ENCODE measurements at places on chromosomes 5 and 9.
A peak's percentile ranks its signal among the peaks of the same experiment; 100 is the strongest.

DNA sequence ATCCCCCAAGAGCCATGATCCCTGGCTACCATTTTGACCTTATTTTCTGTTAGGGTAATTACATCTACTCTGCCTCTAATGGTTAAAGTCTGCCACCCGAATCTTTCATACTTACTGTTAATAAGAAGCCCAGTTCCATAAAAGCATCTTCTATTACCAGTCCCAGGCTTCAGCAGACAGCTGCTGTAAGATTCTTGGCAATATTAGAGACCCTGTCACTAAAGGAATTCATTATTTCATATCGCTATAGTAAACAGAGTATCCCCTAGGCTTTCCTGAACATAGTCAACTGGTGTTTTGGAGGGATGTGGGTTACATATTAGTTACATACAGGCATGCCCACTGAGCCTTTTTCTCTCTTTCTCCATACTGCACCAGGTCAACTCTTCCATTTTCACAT, 608.7 kb upstream of the SEMA6A start:
- no peak for DNase-seq

DNA sequence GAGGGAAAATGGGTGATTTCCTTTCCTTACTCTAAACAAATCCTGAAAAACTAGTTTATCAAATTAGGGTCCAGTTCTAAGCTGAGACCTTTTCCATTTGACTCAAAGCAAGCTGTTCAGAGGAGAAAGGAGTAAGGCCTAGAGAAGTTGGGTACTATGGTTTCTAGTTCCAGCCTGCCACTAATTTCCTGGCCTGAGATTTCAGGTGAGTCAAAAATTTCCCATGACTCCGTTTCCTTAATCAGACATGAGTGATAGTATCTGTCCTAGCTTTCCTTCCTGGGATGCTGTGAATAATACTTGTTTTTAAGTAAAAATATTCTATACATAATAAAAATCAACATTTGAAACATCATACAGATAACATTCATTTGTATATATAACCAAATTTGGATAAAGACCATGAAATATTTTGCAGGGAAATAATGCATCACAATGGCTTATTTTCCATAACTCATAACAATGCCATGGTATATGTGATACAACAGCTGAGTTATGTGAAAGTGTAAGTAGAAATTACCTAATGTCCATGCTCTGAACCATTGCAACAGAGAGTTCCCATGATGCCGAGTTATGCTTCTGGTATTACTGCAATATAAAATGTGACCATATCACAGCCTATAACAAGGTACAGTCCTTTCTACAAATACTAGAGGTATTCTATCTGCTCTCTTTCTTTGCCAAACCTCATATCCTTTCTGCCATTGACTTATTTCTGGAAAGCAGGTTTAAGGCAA, 142.7 kb downstream of the MLLT3 start:
- DNase-seq, result no peak

DNA sequence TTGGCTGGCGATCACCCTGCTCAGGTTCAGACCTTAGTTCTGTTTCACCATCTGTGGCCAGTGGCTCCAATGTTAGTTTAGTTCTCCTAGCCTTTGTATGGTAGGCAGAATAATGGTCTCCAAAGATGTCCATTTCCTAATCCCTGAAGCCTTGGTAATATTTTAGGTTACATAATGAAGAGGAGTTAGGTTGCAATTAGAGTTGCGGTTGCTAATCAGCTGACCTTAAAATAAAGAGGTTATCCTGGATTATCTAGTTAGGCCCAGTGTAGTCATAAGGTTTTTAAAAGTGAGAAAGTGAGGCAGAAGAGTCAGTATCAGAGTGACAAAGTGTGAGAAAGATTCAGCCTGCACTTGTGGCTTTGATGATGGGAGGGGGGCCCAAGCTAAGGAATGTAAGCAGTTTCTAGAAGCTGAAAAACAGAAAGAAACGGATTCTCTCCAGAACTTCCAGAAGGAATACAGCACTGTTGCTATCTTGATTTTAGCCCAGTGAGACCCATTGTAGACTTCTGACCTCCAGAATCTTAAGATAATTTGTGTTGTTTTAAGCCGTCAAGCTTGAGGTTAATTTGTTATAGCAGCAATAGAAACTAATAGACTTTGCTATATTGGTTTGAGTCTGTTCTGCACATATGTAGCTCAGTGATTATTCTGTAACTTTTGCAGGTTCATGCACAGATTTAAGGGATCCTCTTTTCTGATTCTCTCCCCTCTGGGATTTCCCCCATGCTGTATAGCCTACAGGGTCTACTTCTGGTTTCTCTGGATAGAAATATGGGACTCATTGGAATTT, 21.6 kb downstream of the LNPEP start:
- DNase-seq, result no peak

GRCh38 chr5:180915924-180916323, 17.0 kb downstream of the BTNL8 start:
- DNase-seq, result no peak

DNA sequence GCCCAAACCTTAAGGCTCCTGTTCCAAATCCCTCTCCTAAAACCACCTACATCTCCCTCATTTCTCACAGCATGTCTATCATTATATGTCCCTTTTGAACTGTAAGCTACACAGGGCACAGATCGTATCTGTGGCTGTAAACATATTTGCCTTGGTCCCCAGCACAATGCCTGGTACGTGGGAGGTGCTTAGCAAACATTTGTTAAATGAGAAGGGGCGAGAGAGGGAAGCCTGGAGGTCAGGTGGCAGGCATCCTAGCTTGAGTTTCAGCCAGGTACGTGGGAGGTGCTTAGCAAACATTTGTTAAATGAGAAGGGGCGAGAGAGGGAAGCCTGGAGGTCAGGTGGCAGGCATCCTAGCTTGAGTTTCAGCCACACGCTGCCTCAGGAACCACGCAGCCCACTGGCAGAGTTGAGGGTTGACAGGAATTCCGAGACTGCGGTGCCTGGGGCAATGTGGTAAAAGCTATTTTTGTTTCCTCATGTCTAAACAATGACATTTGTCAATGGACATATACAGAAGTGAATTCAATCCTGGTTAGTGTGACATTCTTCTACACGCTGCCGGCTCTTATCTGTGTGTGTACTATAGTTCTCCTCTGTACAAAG, 113.6 kb downstream of the EFNA5 start:
- no peak for DNase-seq

DNA sequence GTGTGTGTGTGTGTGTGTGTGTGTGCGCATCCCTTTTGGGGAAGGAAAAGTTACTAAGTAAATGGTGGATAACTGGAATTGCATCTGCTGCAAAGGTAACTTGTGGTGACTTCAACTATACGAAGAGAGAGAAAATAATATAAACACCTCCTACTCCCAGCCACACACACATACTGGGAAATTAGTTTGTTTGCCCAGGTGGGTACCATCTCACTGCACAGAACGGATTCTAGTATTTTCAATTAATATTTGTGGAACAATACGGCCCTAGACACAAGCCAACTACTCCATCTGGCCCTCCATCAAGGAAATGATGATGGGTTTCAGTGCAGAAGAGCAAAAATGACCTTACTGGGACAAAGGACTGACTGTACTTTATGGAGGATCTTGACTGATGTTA, 32.2 kb upstream of the TXN start:
- no peak for DNase-seq

DNA sequence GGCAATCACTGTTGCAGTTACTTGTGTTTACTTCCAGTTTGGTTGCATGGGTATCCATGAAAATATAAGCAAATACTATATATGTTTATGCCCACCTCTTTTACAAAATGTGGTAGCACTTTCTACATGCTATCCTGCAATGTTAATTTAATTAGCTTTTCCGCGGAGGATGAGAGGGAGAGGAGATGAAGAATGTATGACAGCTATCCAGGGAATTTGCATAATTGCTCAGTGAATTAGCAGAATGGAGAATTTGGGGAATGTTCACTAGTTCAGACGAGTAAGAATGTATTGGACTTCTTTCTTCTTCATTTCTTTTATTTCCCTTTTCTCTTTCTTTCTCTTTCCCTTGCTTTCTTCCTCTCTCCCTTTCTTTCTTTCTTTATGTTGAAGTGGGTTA, 140.7 kb upstream of the SLC28A3 start:
- no peak for DNase-seq

DNA sequence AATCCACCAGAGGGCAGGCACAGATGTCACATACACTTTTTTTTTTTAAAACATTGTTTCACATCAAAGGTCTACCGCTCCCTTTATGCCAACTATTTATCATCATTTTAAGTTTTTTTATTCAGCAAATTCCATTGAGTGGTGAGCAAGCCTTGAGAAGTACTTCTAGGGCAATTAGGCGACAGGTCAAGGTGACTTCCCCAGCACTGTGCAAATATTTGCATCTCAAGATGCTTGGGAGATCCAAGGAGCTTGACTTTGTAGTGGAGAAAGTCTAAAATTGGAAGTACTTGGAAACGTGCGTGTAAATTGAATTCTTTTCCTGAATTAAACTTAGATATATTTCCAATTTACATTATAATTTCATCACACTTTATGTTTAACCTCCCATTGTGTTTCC, 211.1 kb downstream of the ICE1 start:
- no peak for DNase-seq

DNA sequence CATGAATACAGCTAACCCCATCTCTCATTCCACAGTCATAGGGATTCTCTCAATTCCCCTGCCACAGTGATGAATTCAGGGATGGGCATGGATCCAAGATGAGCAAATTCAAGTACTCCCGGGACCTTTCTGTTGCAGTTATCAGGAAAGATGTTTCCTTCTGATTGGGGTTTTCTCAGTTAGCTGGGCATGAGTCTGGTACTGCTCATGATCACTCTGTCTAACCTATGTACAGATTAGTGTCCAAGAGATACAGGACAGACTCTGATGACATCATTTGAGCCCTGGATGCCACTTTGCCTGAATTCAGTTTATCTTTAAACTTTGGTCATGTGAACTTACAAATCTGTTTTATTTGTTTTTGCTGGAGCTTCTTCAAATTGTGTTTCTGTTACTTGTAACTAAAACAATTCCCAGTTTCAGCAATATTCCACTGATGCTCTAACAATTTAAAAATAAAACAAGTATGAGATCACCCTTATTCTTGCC, 257.7 kb upstream of the KLF9 start:
- DNase-seq, result no peak

- no peak for DNase-seq
Observed at GRCh38 chr5:147670815-147671214, 111.7 kb downstream of the JAKMIP2 start.

- peak; percentile 46 for DNase-seq
Observed at GRCh38 chr5:93078082-93079038, 502.7 kb downstream of the NR2F1-AS1 start.

GRCh38 chr9:77435688-77436087, 212.4 kb downstream of the GNA14 start:
- no peak for DNase-seq

DNA sequence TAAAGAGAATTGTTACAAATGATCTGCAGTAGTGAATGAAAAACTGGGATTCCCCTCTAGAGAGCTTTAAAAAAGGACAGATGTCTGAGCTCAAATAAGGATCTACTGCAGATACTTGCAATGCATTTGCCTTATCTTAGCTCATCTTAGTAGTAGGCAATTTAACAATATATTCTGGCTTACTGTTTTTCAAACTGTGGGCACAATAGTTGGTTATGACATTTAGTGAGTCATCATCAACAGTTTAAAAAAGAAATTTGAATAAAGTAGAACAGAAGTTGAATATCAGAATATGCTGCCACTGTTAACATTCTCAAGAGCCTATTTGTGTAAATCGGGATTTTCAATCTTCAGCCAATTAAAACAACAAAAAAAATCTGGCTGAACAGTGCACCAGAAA, 6.7 kb upstream of the CAST start:
- no peak for DNase-seq

DNA sequence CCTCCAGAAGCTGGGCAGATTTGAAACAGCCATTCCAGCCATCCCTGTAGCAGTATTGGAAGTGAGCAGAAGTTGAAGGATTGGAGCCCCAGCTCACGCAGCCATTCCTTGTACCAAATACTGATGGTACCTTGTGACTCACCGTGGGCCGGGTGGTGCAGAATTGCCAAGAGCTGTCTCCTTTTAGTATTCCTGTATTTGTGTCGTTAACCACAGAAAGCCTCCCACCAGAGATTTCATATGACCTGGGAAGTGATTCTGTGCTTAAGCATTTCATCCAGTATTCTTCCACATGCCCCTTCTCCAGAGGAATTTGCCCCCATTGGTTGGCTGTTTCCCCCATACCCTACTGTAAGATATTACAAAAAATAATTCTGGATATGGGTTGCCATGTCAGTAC, 17.7 kb upstream of the TLX3 start:
- DNase-seq, result no peak

DNA sequence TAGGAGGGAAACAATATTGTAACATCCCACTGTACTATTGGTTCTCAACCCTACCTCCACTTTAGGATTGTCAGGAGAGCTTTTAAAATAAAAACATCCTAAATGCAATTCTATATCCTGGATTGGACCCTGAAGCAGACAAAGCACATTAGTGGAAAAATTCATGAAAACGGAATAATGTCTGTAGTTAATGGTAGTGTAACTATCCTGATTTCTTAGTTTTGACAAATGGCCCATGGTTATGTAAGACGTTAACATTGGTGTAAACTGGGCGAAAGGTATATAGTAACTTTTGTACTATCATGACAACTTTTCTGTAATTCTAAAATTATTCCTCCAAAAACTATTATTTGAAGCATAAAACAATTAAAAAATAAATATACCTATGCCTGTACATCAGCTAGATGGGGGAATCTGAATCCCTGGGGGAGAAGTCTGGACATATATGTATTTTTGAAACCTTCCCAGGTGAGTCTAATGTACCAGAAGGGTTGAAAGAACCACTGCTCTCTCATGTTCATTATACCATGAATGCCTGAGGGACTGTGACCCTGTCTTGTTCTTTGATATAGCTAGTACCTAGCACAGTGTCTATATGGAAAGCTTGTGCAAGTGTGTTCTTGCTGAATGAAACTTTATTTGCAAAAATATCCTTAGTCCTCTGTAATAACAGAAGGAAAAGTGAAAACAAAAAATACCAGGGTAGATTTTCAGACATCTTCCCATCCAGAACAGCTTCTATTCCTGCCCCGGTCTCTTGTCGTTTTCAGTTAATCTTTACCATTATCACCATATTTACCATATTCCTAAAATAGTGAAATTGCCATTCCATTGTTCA, 3.4 kb upstream of the TRMO start:
- no peak for DNase-seq

DNA sequence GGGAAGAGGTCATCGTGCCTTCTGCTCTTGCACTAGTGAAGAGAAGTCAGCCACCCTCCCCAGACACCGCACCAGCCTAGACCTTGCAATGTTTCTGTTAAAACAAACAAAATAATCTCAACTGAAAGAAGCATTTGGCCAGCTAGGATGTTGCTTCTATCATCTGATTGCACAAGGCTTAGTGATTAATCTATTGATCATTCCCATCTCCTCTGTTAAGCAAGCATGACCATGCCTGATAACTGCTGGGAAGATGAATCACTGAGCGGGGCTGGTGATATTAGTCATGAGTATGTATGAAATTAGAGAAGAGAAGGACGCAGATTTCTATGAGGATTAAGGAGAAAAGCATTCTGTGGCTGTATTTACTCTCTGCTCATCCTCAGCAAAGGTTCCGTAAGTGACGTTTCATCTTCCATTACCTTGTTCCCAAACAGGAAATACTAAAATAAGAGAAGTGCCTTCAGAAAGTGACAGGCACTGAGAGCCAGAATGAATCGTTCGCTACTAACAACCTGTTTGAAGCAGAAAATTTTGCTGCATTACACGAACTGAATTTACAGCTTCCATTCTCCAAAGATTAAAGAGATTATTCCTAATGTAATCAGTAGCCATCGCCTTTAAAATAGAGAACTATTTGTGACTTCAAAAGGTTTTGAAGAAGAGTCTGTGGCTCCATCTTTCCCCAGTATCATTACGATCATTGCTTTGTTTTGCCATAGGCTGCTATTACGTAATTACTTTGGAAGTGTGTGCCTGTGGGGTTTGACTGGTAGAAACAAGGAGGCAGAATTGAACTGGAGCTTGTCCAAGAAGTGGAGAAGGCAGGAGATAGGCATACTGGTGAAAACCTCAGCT, 219.1 kb downstream of the MED10 start:
- DNase-seq, result peak; percentile 40

Data from astrocyte of the cerebellum (primary cell).